ENCODE measurements at places on chromosomes 12 and 14. TPM values are rescaled to one million over a fixed set of nuclear protein-coding genes. Genes with fewer than 3 reads are reported as not detected.

The RIPK3 gene
- total RNA-seq = 14.3 TPM

The DPPA3 gene
- total RNA-seq = not detected

The C12orf60 gene
- 2.1 TPM for total RNA-seq

DNA sequence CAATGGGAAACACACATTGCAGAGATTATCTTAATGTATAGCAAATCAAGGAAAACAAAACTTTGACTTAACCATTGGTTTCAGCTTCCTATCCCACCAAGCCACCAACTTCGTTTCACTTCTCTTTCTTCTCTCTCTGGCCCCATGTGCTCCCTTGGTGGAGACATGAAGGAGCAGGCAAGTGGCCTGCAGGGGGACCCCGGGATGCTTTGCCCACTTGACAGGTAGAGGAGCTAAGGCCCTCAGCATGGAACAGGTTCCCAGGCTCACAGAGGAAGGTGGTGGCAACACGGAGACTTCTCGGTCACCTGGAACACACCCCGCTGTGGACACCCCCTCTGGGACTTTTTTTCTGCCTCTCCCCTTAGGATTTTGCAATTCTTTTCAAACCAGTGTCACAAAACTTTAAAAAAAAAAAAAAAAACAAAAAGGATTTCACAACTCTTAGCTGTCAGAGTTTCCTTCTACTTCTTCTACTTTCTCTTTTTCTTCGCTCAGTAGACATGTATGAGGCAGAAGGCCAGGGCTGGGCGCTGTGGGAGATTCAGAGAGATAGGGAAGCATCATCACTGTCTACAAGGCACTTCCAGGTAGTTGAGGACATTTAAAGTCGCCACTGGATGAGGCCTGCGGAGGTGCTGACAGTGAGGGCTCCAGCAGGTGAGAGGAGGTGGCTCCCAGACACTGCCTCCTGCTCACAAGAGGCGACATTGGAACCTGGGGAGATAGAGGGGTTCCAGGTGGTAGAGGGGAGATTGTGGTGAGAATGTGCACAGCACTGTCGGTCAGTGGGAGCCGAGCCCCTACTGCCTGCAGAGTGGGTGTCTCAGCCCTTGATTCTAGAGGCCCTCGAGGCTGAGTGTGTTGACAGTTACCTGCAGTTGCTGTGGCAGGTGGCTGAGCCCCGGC lies 119.6 kb downstream of the GCH1 start:
- no peak for DNase-seq

DNA sequence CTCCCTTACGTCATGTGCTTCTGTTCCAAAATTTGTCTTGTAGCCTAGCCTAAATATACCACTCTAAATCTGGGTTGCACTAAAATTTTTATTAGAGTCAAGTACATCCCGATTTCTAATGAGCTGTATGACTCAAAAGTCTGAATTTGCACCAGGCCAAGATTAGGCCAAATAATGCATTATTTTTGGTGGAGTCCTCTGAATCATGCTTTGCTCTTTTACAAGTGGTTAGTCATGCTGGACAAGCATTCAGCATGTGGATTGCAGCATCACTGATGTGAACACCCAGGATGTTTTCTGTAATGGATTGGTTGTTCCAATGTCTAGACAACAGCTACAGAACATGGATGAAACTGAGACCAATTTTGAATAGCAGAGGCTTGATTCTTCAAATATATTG lies 23.7 kb downstream of the HEBP1 start:
- no peak for DNase-seq

- DNase-seq = no peak
Observed at GRCh38 chr12:107241411-107241810, 148.1 kb upstream of the CRY1 start.

All from activated T-helper 1 cell treated with anti-CD3 and anti-CD28 coated beads, Interleukin-12 subunit alpha, Interleukin-12 subunit beta, Interleukin-2, Interleukin-4 antibody, amounts not matched to agents 30 ng/mL and 10 ng/mL and 1 ng/mL, durations not matched to agents 14 hours and 24 hours and 36 hours (primary cell).